Stimulated activated CD4-positive, alpha-beta T cell treated with anti-CD3 and anti-CD28 coated beads, Interleukin-1b, Interleukin-23, amount 100 ng/mL, for 1 hour (primary cell): ENCODE measurements at places on chromosomes 2 and 18.
A peak's percentile ranks its signal among the peaks of the same experiment; 100 is the strongest.

DNA sequence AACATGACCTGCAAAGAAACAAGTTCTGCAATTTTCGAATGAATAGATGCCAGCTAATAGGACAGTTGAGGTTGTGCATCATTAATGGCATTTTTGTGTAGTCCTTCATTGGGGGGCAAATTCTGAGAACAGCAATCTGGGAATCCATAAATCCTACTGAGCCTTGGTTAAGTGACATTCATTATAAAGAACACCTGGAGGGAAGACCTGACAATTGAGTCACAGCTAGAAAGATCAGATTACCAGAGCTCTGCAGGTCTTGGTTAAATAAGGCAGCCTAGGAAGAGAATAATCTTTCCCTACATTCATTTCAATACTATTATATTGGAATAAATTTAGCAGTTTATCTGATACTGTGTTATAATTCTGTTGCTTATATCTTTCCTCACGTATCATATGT lies 14.3 kb downstream of the KCNH7 start:
- DNase-seq, result no peak

- DNase-seq, result no peak
Measured at GRCh38 chr2:150938527-150938926, 323.1 kb downstream of the RBM43 start.

DNA sequence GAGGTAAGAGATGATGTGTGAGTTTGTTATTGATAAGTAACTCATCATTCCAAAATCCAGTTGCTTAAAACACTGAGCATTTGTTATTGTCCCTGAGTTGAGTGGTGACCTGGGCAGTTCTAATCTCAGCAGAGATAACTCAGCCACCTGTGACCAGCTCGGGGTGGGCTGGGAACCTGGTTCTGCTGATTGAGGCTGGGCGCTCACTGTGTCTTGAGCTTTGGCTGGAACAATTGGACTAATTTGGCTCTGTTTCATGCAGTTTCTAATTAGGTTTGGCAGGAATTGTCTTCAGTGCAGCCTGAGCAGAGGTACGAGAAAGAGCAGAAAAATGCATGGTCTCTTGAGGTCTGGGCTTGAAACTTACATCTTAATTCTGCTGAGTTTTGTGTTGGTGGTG lies 144.7 kb downstream of the RNF144A start:
- DNase-seq, result no peak

DNA sequence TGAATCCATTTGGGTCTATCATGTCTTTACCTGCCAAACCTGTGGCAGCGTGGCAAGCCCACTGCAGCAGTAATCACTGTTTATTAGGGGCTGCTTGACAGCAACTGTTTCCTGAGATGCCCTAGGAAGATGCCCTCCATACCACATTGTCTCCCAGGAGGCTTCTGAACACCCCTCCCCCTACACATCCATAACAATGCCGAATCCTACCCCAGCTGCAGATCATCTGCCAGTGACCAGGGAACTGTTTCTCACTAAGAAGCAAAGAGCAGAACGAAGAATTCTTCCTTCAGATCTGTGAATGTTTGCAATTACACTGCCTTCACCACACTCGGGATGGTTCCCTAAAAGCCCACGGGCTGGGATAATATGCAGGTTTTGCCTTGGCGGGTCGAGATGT lies 127.8 kb downstream of the VIT start:
- no peak for DNase-seq

DNA sequence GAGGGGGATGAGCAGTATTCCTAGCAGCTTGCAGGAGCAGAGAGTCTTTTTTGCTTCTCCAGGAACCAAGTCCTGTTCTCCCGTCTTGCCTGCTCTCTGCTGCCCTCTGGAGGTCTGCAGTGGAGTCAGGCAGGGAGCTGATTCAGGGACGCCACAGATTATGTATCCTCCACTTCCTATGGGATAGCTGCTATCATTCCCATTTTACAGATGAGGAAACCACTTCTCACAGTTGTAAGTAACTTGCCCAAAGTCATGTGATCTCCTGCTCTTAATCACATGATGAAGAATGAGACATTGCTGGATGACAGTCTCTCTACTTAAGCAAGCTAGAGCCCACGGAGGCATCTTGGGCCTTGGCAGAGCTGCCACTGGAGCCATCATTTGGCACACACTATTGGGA lies 8.3 kb downstream of the SLC4A5 start:
- peak; percentile 61 for DNase-seq

DNA sequence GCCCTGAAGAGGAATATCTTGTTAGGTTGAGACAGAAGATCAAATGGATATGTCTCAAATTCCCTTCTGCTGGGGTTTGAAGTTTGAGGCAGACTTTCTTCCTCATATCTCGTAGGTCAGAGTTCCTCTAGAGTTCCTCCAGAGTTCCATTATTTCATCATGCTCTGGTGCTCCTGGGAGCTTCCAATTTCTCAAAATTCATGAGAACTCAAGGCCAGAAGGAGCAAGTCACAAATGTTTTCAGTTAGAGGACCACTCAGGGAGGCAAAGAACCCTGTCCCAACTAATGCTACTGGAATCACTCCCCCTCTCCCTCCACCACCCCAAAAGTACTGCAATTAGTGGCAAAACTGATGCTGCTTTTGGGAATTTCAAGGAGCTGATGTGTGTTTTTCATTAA lies 115.7 kb upstream of the RBMS1 start:
- DNase-seq, result no peak

- no peak for DNase-seq
Measured at GRCh38 chr2:22817197-22817596, 567.8 kb upstream of the KLHL29 start.

DNA sequence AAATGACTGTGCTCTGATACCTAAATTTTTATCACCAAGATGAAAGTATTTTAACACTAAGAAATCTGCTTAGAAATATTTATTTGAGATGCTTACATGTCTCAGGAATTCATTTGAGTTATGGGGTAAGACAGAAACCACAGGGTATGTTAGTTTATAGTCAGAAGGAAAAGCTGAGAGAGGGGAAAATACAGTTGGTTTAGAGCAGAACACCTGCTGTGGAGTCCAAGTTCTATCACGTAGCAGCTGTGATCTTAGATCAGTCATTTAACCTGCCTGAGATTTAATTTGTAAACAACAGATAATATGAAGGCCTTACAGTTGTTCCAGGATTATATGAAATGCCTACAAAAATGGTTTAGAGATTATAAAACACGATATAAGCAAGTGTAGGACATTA lies 29.0 kb downstream of the PDE6D start:
- DNase-seq, result no peak

DNA sequence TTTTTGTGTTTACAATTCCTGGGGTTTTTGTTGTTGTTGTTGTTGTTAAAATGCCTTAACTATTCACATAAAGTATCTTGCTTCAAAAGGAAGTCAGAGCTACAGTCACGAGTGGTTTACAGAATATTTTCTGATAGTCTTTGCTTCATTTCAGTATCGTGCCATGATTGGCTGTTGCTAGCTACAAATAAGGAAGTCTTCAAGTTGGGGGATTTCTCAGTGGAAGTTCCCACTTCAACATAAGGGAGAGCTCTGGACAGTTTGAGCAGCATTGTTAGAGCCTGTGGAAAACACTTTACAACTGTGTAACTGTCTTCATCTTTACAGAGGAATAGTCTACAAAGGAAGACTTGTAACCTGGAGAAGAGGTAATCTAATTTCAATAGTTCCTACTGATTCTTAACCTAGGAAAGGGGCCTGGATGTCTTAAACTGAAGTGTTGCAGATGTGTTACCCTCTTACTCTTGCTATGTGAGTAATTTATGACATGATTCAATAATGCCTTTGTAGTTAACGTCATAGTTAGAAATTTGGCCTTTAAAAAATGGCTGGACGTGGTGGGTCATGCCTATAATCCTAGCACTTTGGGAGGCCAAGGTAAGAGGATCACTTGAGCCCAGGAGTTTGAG lies 23.4 kb upstream of the TANK start:
- DNase-seq, result no peak
